GM13976 (cell line): ENCODE measurements at places on chromosomes 1 and 21.

GRCh38 chr1:243701872-243702271, 148.2 kb downstream of the AKT3 start:
- DNase-seq, result no peak

DNA sequence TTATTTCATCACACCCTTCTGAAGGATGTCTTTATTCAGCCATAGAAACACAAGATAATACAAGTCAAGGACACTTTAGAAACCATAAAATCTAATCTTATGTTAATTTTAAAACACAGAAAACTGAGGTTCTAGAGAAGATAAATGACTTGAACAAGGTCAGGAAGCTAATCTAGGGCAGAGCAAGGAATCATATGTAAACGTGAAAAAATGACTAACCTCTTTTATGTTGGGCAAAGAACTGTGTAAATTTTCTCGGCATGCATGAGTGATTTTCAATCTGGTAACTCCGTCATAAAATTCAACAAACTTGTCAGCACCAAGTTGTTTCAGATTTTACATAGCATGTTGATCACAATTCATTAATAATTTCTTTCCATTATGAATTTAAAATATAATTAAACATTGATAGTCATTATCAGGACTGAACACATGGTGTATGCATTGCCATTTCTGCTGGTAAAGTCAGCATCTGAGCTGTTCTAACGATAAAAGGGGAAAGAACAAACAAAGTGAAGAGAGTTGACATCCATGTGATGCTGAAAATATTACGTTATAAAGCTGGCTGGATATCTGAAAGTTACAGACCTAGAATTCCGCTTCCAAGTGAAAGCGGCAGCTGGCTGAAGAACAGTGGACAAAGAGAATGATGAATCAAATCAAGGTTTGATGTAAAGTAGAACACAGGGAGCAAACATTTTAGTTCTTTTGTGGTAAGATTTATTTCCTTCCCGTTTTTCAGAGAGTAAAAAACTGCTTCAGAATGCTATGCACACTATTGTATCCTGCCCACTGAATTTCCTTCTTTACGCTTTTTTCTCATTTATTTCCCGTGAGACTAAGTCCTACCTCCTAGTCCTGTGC, 1037.4 kb upstream of the TMPRSS15 start:
- DNase-seq, result no peak

GRCh38 chr1:179021873-179022272, 3.8 kb upstream of the FAM20B start:
- DNase-seq, result no peak

DNA sequence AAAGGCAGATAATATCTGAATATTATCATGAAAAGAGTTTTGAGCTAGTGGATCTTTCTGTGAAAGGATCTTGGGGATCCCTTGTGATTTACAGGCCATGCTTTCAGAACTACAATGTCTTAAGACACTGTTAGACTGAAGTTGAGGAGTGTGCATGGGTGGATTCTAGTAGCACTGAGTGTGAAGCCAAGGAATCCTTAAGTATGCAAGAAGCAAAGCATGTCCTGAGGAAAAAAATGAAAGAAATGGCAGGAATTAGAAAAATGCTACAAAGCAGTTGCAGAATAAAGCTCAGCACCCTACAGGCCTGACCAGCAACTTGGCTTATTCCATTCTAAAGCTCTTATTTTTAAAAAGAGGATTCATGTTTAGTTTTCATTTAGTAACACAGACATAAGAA, 11.9 kb downstream of the STX6 start:
- DNase-seq, result no peak

DNA sequence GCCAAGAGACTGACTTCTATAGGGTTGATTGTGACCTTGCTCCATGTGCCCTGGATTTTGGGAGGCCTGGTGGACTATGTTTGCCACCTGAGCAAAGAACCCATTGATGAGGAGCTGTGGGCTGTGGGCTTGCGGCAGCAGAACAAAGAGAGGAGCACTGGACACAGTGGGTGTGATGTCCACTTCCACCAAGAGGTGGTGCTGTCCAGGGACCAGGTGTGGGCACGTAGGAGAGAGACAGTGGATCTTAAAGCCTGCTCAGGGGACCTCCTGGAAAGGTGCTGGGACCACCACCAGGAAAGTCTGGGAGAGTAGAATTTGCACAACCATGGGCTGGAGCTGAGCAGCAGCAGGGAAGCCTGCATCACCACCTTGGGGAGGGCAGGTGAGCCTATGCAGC, 106.7 kb upstream of the ETS2 start:
- DNase-seq, result no peak

DNA sequence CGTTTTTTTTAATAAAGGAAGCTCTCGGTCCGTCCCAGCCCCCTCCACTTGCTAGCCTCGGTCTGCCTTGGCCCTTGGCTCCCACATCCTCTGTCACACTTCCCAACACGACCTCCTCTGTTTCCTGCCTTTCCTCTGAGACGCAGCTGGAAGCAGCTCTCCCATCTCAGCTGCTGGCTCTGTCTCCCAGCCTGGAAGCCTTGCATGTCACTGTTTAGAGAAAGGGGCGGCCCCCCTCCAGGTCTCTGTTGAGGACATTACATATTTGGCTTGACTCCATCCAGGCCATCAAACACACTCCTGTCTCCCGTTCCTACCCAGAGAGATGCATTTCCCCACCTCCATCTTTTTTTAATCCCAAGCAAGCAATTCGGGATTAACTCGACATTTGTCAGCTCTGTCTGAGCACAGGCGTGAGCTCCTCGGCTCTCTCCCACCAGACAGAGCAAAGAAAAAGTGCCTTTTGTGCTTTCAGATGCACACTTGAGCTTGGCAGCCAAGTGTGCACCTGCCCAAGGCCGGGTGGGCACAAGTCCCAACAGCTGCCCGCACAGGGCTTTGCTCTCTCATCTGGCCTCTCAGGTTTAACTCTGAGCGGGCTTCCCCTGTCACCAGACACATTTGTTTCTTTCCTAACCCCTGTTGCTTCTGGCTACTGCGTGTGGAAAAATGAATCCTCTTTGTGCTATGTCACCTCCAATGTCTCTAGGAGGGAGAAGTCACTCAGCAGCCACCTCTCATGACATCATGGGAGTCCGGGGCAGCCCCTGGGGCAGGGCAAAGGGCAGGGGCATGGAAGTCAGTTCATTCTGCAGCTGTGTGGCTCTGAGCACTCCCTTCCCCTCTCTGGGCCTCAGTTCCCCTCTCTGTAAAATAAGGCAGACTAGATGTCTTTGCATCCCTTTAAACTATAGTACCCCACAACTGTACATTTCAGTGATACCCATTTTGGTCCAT, 108.3 kb downstream of the KCND3 start:
- no peak for DNase-seq

- DNase-seq, result no peak
Measured at GRCh38 chr1:4880626-4881025, 226.2 kb downstream of the AJAP1 start.

- no peak for DNase-seq
Measured at GRCh38 chr1:156755527-156755950, 4.1 kb upstream of the HDGF start.

GRCh38 chr1:247408100-247408499, 7.9 kb upstream of the NLRP3 start:
- no peak for DNase-seq
